DMS79 (cell line): ENCODE measurements at places on chromosomes 1 and 21.
A peak's percentile ranks its signal among the peaks of the same experiment; 100 is the strongest.

- DNase-seq = no peak
Observed at GRCh38 chr1:7893529-7894180, 40.8 kb upstream of the UTS2 start.

GRCh38 chr1:218468711-218469110, 123.6 kb downstream of the TGFB2 start:
- DNase-seq = no peak

GRCh38 chr1:78168306-78168705, 122.5 kb downstream of the GIPC2 start:
- no peak for DNase-seq

GRCh38 chr21:45250914-45251634, 36.6 kb downstream of the POFUT2 start:
- no peak for DNase-seq

DNA sequence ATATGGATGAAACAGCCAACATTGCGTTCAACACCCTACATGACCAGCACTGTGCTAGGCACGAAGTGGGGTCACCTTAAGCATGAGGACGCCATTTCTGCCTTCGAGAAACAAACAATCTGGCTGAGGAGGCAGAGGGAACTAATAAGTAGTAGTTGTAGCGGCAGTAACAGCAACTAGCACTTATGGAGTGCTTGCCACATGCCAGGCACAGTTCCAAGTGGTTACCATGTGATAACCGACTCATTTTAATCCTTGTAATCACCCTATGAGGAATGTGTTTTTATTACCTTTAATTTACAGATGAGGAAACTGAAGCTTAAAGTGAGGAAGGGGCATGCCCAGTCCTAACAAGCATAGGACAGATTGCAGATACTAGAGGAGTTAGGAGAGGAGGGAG, 33.7 kb downstream of the KCND3 start:
- peak; percentile 55 for DNase-seq

DNA sequence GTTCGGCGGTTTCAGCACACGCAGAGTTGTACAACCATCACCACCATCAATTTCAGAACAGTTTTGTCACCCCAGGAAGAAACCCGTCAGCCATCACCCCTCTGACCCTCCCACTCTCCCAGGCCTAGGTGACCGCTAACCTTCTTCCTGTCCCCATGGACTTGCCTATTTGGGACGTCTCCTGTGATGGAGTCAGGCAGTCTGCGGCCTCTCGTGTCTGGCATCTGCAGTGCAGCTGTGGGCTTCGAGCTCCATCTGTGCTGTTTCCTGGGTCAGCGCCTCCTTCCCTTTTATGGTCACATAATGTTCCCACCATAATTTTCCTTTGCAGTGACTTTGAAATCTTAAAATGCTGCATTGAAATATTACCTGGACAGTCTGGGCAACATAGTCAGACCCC, 24.4 kb downstream of the SLC45A1 start:
- no peak for DNase-seq

DNA sequence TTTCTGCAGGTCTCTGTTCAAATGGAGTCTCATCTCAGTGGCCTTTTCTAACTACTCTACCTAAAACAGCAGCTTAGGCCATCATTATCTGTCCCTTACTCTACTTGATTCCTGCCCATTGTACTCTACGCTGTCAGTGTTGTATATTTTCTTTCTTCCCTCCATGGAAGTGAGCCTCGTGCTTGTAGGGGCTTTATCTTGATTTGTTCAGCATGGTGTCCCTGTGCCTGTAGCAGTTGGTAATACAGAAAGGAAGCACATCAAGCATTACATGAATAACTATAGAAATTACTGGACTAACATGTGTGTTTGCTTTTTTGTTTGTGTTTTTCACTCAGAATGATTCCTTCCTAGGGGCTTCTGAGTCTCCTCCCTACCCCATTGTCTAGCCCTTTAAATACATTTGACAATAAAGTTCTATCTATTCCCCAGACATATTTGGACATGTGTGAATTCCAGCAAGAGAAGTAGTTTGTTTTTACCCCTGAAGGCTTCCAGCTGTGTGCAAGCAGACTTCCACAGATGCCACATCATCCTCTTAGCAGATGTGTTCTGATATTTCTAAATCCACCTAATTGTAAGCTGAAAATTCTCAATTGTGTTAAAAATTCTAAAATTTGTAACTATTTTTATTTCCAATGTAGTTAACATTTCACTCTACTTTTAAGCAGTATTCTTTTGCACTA, 40.3 kb downstream of the PRMT2 start:
- no peak for DNase-seq

DNA sequence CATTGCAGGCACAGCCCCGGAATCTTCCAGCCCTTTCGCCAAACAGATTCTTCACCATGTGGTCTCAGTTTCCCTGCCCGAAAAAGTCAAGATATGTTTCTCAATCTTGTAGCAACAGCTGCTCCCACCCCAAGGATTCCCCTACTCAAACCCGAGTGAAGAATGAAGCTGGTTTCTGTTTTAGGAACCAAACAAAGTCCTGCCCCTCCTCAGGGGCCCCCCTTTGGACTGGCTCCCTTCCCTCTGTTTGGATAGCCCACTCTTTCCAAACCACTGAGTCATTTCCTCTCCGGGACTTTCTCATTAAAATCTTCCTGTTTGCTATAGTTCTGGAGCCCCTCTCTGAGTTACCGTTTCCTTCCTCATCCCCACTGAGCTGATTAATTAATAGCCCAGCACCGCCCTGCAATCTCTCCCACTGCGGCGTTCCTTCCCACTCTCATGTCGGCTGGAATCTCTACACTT, 100.9 kb downstream of the TSEN15 start:
- no peak for DNase-seq

DNA sequence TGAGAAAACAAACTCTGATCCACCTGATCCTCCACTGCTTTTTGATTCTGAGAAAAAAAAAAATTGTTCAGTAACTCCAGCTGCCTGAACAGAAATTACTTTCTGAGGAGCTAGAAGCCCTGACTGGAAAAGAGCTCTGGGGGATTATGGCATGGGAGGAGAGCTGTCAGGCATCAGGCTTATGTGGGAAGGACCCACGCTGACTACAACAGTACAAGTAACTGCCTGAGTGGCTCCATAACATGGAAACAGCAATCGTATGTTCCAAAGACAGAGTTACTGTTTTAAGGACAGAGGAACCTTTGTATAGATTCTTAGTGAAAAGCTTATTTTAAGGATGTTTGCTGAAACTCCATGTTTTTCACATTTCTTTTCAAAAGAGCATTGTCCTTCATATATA, 1.2 kb upstream of the ANGPTL7 start:
- no peak for DNase-seq

GRCh38 chr1:19949016-19949415, 25.6 kb upstream of the PLA2G2E start:
- DNase-seq = no peak

GRCh38 chr1:53362270-53362669, 34.4 kb upstream of the LRP8 start:
- no peak for DNase-seq

DNA sequence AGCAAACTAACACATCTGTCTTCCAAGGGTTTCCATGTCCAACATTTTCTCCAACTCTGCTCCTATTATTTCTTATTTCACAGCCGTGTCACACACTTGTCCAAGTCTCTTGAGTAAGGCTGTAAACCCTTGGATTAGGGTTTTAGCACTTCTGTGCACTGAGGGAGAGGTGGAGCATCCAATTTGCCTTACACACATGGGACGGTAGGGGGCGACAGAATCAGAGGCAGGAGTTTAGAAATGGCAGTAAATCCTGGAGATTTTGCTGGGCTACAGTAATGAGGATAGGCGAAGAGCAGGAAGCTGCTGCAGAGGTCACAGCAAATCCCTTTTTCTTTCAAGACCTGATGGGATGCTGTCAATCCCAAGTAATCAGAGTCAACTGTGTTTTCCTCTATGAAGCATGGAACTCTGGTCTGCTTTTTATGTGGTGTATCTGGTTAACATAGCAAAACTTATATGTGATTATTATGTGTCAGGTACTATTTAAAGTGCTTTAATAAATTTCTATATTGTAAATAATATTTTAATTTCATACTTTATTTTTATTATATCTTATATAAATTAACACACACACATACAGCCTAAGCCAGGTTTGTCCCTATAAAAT, 15.4 kb upstream of the LCE5A start:
- DNase-seq = no peak

DNA sequence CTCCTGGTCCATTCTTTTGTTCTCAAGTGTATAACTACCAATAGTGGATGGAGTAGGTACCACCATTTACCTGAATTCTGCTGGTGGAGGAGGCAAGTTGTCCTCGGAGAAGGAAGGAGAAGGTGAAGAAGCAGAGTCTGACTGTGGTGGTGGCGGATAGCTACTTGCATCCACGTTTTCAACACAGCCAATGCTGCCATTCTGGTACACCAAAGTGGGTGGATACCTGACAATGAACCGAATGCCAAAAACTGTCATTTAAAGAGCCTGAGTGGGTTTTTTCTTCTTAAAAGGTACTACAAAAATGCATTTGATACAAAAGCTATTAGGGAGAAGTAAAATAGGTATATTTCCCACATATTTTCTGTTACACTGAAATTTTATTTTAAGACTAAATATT, 20.1 kb downstream of the GPR3 start:
- DNase-seq = no peak

DNA sequence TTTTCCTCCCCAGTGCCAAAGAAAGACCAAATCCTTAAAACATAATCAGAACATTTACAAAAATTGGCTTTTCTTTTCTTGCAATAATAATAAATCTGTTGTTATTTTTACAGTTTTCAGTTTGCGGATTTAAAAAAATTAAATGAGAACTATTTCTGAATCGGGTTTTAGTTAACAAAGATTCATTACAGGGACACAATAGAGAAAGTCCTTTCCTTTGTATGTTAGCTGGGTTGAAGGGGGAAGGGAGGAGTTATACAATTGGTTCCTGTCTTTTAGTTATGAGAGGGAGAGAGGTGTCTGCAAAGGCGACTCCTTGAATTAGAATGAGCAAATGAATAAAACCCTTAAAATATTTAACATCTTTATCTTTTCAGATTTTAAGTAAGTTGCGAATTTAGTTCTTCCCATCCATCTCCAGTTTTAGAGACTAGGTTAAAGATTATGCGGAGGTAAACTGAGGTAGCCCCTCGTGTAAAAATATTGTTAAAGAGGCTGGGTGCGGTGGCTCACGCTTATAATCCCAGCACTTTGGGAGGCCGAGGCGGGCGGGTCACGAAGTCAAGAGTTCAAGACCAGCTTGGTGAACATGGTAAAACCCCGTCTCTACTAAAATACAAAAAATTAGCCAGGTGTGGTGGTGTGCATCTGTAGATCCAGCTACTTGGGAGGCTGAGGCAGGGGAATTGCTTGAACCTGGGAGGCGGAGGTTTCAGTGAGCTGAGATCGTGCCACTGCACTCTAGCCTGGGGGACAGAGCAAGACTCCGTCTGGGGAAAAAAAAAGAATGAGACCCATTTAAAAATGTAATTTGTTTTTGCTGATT, 3.9 kb downstream of the SPEN start:
- peak; percentile 7 for DNase-seq

GRCh38 chr1:115879977-115880376, 39.1 kb upstream of the NHLH2 start:
- DNase-seq = no peak

DNA sequence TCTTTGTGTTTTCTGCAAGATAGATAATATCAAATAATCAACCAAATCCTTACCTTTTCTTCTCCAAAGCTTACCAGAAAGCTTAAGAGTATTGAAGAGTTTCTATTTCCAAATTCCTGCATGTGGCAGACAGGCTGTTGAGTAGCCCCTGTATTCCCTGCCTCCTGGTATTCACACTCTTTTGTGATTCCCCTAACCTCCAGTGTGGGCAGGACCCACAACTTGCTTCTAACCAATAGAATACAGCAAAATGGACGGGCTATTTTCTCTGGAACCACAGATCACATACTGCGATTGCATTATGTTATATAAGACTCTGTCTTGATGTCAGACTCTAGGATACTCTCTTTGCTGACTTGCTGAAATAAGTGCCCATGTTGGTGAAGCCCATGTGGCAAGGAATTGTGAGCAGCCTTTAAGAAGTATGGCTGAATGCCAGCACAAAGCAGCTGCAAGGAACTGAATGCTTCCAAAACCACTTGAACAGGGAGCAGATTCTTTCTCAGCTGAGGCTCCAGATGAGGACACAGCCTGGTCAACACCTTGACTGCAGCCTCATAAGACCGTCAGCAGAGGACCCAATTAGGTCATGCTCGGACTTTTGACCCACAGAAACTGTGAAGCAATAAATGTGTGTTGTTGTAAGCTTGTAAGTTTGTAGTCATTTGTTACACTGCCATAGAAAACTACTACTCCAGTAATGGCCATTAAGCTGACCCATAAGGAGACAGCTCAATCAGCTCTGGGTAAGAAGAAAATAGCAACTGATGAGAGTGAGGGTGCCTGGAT, 47.9 kb upstream of the PLXNA2 start:
- peak; percentile 66 for DNase-seq

DNA sequence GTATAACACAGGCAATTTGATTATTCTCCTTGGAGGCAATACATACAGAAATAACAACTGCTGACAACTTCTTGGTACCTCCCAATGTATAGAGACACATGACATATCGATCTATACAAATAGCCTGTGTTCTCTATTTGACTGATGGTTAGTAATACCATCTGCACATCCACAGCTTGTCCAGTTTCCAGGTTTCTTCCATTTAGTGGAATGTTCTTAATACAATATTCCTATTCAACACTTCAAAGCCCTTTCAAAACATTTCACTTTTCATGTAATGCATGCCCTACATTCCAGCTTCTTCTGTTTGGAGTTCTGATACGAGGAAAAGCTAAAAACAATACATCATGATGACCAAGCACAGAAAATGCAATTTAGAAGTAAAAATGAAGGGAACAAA, 37.0 kb upstream of the GORAB start:
- DNase-seq = no peak

DNA sequence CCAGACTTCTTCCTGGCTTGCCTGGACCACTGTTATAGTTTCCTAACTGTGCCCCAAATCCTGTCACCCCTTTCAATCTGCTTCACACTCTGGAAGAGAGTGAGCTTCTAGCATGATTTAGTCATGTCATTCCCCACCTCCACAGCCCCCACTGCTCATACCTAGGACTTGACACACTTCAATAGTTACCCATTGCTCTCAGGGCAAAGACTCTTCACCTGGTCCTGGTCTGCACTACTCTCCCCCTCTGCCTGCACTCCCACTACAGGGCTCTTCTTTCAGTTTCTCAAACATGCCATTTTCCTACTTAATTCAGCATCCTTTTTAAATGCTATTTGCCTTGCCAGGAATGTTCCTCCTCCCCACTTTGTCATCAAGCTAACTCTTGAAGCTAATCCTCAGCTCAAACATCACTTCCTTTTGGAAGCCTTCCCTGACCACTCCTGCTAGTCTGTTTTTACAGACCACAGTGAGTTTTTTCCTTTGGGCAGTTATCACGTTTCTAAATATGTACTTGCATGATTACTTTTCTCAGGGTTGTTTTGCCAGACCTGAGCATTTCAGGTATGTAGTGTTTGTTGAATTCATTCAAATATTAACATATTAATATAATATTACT, 24.7 kb downstream of the CYP2J2 start:
- no peak for DNase-seq
